Cortex of kidney (tissue), 1 donor: ENCODE measurements at places on chromosomes 12 and 14.

- DNase-seq = no peak
Observed at GRCh38 chr12:53623548-53624385, 2.4 kb downstream of the ATF7 start.

GRCh38 chr12:82695531-82695930 is 8.8 kb downstream of the TMTC2 start:
- no peak for DNase-seq

GRCh38 chr12:68376901-68377300 is 44.7 kb upstream of the MDM1 start:
- DNase-seq = no peak

- DNase-seq = no peak
Observed at GRCh38 chr12:6478416-6478815, 7.9 kb upstream of the VAMP1 start.

DNA sequence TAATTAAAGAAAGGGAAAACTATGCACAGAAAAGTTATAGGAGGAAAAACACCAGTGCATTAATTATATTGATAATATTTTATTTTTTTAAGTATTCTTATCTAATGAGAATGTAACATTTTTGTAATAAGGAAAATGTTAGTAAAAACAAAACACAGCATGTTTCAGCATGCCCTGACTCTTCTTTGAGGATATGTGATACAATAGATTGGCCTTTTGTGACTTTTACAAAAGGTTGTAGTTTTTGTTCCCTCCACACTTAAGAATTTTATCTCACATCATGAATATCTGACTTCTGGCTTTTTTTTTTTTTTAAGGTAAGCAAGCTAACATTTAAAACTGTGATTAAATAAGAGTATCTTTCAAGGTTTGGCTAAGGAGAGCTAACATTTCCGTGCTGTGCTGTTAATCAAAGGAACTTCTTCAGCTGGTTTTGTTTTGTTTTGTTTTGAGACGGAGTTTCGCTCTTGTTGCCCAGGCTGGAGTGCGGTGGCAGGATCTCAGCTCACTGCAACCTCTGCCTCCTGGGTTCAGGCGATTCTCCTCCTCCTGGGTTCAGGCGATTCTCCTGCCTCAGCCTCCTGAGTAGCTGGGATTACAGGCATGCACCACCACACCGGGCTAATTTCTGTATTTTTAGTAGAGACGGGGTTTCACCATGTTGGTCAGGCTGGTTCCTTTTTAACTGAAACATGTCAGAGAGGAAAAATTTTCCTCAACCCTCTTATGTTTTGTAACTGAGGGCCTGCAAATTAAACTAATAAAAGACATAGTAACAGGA is 30.8 kb upstream of the RESF1 start:
- no peak for DNase-seq

DNA sequence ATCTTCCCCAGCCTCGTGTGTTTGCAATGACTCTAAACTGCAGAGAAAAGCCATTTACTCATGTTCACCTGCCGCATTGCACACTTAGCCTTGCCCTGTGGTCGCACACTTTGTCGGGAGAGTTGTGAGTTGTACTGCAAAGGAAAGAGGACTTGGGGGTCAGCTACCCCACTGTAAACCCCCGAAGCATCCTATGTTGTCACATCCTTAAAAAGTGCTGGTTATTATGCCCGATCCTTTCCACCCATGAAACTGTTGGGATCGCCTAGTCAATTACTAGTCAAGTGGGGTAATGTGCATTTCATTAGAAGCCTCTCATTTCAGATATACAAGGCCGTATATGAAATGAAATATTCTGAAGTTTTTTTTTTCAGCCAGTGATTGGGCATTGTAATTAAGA is 98.2 kb downstream of the SRRM4 start:
- DNase-seq = no peak

GRCh38 chr12:49138587-49138986 is 7.4 kb upstream of the TUBA1B start:
- no peak for DNase-seq

DNA sequence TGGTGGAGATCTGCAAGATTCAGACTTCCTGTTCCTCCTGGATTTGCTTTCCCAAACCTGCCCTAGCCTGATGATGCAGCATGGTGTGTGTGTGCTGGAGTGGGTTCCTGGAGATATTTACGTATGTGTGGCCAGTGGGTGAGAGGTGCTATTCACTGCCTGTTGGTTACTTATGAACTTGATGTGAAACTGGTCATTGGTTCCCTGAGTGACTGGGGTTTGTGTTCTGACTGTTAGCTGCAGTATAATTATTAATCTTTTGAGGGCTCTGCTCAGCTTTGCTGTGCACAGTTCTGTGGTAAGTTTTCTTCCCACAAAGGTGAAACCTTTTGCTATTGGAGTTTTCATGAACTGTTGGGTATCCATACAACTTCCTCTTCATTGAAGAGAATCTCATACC is 541.8 kb upstream of the FBXO33 start:
- no peak for DNase-seq

GRCh38 chr14:101134851-101135433 is 231.4 kb upstream of the RTL1 start:
- DNase-seq = no peak

- DNase-seq = no peak
Observed at GRCh38 chr14:76686646-76687045, 74.6 kb upstream of the VASH1 start.

DNA sequence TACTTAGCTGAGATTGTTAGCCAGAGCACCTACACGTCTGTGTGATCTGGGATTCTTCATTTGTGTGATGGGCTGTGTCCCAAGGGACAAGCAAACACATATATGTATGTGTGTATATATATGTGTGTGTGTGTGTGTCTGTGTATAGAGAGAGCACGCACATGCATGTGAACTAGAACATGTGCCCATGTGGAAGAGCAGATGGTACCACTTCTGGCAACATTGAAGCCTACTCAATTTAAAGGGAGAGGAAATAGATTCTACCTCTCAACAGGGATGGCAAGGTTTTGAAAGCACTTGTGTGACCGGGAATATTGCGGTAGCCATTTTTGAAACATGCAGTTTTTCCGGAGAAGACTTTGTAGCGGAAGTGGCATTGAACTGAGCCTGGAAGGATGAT is 1.4 kb downstream of the TOMM20L start:
- DNase-seq = no peak

DNA sequence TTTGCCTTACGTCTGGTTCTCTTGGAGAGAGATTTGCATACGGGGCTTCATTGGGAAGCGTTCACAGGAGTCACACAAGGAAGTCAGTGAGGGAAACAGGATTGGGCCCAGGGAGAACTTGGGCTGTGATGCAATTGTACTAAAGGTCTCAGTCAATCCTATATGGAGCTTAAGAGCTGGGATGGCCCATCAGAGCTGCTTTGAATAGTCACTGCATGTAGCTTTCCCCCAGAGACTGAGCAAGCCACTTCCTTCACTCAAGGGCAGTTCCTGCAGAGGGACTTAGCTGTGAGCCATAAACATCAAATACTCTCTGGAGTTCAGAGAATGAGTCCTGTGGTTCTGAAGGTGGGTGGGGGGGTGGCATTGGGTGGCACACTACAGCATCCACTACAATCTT is 605.4 kb downstream of the MED13L start:
- no peak for DNase-seq

DNA sequence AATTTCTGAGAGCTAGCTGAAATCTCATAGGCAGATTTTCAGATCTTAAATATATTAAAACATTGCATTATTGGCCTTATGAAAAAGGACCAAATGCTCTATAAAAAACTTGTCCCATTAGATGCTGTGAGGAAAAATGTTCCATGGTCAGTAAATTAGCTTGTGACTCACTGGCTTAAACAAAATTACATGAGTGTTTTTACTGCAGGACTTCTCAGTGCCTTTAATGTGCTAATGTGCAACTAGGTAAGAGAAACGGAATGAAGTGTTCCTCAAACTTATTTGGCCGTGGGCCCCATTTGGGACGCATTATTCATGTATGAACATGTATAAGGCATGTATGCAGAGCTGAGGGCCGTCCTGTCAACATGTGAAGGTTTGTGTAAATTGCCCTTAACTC is 41.7 kb downstream of the MYRFL start:
- no peak for DNase-seq

- DNase-seq = no peak
Observed at GRCh38 chr12:77575376-77575919, 255.2 kb upstream of the NAV3 start.

GRCh38 chr12:50581226-50582184 is 76.7 kb downstream of the DIP2B start:
- DNase-seq = no peak
